Substantia nigra (tissue), 51 donors: ENCODE measurements at places on chromosomes 4 and X.

- no peak for DNase-seq
Observed at GRCh38 chr4:129917651-129918050, 821.7 kb downstream of the C4orf33 start.

- no peak for DNase-seq
Observed at GRCh38 chr4:14916554-14917297, 85.6 kb upstream of the CPEB2 start.

GRCh38 chr4:152776352-152776751 is 3.2 kb downstream of the TIGD4 start:
- DNase-seq = no peak

DNA sequence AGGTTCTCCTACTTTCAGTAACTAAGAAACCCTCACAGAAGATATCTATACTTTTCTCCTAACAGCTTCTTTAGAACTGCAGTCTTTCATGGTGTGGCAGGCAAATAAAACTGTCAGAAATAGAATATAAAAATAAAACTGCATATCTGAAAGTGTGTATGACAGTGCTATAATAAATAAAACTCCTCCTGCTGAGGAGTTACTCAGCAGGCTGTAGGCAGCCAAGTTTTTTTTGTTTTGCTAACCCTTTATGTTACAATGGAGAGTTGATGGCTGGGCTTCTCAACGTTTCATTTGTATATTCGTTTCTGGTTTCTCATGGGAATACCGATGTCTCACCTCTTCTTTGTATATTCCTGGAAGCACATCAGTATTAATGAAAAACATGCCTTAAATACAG is 18.2 kb upstream of the UGT2B10 start:
- no peak for DNase-seq
